ENCODE measurements at places on chromosomes 7 and 10.

DNA sequence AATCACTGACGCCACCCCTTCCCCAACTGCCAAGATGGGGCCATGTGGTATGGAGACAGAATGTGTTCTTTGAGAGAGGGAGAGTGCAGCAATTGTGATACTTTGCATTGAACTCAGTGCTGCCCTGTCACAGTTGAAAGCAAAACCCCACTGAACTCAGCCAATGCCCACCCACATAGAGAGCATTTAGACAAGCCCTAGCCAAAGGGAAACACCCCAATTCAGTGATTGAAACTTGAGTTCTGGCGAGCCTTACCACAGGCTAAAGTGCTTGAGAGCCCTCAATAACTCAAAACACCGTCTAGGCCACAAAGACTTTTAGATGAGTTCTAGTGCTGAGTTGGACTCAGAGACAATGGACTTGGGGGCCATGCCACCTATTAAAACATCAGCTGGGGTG lies 751.9 kb upstream of the POT1 start:
- DNase-seq, result no peak

DNA sequence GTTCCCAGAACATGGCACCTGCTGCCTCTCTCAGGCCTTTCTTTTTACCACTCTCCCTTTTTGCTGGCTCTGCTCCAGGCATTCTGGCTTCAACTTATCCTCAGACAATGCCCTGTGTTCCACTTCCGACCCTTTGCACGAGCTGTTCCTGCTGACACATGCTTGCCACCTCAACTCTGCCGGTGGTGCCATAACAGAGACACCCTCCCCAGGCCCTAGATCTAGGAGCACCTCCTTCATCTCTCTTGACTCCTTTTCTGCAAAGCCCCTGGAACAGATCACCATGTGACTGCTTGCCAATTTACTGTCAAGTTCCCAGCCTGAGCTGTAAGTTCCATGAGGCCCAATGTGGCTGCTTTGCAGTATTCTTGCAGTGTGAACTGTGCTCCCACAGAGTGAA lies 256.0 kb upstream of the MKI67 start:
- DNase-seq, result no peak

DNA sequence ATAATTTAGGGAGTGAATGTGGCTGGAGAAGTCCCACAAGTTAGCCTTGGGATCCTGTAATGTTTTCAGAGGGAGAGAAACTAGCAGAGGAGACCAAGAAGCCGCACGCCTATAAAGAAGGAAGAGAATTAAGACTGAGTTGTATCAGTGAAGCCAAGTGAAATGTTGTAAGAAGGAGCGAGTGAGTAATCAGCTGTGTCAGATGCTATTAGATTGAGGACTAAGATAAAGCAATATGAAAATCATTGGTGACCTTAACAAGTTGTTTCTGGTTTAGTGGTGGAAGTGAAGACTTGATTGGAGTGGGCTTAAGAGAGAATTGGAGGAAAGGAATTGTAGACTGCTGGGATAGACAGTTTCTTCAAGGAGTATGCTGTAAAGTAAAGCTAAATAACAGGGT lies 8.8 kb downstream of the CCSER2 start:
- no peak for DNase-seq

- no peak for DNase-seq
Measured at GRCh38 chr10:1495915-1496517, 241.3 kb downstream of the ADARB2 start.

DNA sequence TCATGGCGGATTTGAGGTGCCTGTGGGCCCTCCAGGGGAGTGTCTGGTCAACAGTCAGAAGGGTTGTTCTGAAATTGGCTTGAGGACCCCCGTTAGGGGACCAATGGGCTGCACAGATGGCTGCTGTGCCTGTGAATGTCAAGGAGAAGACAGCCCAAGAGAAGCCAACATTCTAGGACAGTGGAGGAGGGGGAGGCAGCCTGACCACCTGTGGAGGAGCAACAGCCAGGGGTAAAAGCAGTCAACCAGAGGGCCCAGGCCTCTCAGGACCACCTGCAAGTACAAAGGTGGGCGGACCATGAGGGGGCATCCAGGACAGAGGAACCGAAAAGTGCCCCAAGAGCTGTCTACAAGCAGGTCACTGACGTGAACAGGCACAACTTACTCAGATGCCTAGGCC lies 76.6 kb downstream of the VSTM4 start:
- DNase-seq, result no peak

GRCh38 chr7:12993025-12993424 lies 305.6 kb downstream of the ARL4A start:
- DNase-seq, result no peak

GRCh38 chr7:30238721-30239441 lies 45.5 kb upstream of the ZNRF2 start:
- DNase-seq, result no peak

DNA sequence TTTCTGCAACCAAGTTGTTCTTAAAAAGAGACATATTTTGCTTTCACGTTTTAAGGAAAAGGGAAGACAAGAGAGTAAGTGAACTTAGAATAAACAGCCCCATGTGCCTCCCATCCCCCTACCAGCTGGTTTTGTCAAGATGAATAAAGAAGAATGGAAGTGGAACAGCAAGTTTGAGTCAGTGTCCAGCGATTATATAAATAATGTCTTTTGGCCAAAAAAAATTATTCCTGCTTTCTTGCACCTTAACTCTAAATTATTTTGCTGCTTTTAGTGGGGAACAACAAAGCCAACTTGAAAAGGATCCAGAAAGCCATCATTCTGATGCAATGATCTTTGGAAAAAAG lies 82.4 kb upstream of the TRIL start:
- no peak for DNase-seq

DNA sequence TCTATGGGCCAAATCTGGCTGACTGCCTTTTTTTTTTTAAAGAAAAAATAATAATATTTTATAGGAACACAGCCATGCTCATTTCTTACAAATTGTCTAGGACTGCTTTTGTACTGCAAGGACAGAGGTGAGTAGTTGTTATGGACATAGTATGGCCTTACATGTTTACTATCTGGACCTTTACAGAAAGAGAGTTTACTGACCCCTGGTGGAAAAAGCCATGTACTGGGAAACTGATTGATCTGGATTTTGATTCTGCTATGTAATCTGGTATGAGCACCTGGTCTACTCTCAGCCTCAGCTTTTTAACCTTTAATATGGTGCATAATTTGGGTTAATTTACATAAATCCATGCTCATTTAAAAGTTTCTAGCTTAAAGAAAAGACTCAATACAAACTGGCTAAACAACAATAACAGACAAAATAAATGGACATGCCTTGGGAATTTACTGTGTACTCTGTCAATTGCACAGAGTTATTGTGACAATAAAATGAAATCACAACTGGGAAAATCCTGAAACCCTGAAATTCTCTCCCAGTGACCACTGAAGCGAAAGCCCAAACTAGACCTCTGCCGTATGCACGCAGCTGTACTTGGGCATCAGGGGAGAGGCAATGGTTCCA lies 260.7 kb downstream of the BMPER start:
- DNase-seq, result no peak

DNA sequence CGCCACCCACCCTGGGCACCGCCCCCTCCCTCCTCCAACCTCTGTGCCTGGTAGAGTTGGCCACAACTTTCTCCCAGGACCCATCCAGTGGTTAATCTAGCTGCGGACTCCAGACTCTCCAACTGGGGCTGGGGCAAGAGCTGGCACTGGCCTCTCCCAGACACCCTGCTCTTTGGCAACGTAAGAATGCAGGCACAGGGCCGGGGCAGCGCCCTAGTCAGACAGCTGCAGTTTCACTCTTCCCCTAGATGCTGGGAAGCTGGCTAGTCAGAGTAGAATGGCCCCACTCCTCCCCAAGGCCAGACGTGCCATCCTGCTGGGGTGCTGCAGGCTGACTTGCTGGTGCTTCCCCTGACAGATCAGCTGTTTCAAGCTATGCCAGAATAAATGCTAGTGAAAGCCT lies 22.1 kb downstream of the HSPA12A start:
- DNase-seq, result no peak

GRCh38 chr10:17562614-17563013 lies 54.6 kb downstream of the HACD1 start:
- no peak for DNase-seq

DNA sequence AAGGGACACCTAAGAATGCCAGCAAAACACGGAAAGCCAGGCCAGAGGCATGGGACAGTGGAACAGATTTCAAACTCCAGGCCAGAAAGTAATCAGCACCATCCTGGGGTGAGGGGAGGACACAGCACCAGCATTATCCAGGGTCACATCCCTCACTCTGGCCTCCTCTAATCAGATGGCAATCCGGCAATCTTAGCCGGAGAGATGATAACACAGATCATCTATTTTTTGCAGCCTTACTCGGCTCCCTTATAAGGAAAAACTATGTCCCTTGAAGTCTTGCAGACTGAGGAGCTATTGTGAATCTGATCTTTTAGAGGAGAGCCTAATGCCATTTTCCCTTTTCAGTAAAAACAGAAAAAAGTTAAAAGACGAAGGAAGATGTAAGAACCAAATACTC lies 16.5 kb downstream of the TRIL start:
- DNase-seq, result no peak

DNA sequence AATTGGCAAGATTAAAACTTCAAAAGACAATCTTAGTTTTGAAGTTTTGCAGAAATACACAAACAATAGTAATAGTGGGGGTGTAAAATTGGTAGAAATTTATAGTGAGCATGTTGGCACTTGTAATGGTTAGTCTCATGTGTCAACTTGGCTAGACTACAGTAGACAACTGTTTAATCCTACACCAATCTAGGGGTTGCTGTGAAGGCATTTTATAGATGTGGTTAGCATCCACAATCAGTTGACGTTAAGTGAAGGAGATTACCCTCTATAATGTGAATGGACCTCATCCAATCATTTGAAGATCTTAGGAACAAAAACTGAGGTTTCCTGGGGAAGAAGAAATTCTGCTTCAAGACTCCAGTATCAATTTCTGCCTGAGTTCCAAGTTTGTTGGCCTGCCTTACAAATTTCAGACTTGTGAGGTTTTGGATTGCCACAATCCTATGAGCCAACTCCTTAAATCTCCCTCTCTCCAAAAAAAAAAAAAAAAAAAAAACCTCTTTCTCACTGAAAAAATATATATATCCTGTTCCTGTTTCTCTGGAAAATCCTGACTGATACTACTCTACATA lies 531.6 kb upstream of the IGFBP3 start:
- no peak for DNase-seq

GRCh38 chr7:114229246-114229645 lies 185.4 kb upstream of the FOXP2 start:
- no peak for DNase-seq

- no peak for DNase-seq
Measured at GRCh38 chr10:29860166-29860565, 199.2 kb downstream of the JCAD start.

- no peak for DNase-seq
Measured at GRCh38 chr7:54704851-54705250, 54.2 kb downstream of the SEC61G start.

DNA sequence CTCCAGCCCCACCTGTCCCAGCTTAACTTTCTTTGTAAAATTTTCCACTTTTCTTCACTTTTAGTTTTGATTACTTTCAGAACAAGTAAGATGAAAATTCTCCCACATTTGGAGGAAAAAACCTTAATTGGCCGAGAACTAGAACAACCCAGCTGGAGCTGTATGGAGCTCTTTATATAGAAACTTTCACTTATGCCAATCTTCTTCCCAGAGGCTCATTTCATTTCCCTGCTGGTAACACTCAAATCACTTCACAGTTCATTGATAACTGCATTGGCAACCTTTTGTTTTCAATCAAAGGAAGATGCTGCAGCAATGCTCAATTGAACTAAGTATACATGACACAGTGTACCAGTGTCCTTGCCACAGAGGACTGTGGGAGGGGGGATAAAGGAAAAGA lies 176.2 kb upstream of the NOBOX start:
- no peak for DNase-seq

DNA sequence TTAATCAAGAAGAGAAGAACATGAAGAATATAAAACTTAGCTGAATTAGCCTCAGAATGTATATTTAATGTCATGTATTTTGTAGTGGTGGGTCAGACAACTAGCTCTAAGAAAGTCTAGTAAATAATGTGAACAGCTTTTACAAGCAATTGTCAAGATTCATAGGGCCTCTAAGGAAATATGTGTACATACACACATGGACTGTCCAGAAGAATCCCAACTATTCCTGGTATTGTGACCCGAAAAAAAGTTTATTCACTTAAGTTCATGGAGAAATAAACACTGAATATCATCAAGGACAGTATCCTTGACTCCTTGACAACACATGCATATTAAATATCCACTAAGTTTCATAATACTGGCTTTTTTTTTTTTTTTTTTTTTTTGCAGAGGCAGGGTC lies 11.4 kb upstream of the TWIST1 start:
- DNase-seq, result no peak

GRCh38 chr10:67079126-67079525 lies 153.3 kb downstream of the LRRTM3 start:
- DNase-seq, result peak; percentile 68

DNA sequence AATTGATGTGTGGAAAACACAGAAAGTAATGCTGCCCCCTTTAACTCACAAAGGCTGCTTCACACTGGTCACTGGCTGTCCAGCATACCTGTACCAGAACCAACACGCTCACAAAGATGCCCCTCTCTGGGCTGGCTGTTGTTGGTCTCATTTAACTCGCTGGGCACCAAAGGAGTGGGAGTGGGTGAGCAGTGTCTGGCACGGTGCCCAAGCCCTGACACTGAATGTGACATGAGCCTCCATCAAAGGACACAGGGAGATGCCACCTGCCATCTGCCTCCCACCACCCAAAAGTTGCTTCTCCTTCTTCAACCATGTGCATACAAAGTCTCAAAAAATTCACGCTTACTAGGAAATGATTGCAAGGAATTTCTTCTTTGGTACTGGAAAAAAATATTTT lies 86.8 kb downstream of the FGFR2 start:
- no peak for DNase-seq

- no peak for DNase-seq
Measured at GRCh38 chr7:100894860-100895700, 608 bp downstream of the ACHE start.

- DNase-seq, result no peak
Measured at GRCh38 chr7:36260481-36260880, 107.4 kb downstream of the EEPD1 start.

GRCh38 chr10:70597856-70598815 lies 4.4 kb downstream of the PRF1 start:
- no peak for DNase-seq

DNA sequence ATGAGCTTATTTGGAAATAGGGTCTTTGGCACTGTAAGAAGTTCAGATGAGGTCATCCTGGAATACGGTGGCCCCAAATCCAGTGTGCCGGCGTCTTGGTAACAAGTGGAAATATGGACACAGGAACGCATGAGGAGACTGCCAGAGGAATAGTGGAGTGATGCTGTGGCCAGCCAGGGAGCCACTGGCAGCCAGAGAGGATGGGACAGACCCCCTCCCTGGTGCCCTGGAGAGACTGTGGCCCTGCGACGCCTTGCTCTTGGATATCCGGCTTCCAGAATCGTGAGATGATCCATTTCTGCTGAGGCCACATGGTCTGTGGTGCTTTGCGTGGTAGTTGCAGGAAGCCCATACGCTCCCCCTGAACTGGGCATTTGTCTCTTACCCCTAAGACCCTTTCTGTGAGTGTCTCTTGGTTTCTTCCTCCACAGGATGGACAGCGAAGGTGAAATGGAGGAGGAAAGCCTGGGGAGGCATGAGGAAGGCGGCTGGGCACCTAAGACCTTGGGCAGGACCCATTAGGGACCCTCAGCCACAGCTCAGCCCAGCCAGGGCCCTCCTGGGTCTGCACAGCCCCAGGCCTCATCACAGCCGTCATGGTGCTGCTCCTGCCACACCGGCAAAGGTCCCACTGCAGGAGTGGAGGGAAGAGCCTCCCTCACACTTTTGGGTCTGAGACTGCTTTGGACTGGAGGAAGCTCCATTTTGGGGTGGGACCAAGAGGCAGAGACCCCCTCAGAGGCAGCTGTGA lies 53.6 kb downstream of the INSIG1 start:
- no peak for DNase-seq

GRCh38 chr7:117766913-117767312 lies 106.3 kb downstream of the CTTNBP2 start:
- no peak for DNase-seq

Data from CMK (cell line).